ENCODE measurements at places on chromosomes 11 and 22. TPM values are rescaled to one million over a fixed set of nuclear protein-coding genes. Genes with fewer than 3 reads are reported as not detected.

DNA sequence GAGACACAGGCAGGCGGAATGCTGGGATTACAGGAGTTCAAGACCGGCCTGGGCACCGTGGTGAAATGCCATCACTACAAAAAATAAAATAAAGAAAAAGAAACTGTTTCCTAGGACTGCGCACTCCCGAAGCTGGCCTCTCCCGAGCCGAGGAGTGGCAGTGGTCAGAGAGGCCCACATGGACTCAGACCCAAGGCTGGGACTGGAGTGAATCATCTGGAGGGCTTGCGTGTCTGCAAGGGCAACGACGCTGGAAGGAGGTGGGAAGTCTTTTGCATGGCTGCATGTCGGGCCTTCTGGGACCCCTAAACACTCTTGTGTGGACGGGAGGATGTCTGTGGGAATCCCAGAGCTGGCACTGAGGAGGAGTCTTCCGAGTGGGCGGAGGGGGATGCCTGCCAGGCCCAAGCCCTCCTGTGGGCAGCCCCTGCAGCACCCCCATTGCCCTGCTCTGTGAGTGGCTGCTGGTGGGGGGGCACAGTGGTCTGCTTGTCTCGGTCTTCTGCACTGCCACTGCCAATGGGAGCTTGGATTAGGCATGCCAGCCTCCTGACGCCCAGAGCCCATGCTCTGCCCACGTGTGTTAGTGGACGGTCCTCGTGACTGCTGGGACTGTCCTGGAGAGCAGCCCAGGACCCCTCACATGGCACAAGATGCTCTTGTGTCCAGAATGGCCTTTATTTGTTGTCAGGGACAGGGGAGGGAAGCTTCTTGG is 1.8 kb upstream of the AP2A2 start:
- no peak for DNase-seq

DNA sequence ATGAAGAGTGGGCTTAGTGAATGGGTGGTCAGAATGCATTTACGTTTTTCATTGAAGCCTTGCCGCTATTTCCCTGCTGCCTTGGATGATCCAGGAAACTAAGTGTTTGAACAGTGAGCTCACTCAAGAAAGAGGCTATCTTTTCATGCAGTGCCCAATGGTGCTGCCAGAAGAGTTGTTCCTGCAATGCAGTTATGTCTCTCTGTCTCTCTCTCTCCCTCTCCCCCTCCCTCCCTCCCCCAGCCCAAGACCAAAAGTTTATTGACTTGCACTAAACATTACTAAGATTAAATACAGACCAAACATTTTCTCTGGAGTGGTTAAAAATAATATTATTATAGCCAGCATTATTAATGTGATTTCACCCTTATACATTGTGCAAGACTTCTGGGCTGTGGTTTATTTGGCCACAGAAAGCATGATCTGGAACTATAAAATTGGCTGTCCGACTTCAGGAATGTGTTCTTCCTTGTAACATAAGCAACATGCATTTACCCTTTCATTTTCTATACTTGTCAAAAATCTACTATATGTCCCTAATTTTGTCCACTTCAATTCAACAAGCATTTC is 6.6 kb upstream of the FUT4 start:
- DNase-seq, result no peak

The CRYBB3 gene
- 0.54 TPM for total RNA-seq

DNA sequence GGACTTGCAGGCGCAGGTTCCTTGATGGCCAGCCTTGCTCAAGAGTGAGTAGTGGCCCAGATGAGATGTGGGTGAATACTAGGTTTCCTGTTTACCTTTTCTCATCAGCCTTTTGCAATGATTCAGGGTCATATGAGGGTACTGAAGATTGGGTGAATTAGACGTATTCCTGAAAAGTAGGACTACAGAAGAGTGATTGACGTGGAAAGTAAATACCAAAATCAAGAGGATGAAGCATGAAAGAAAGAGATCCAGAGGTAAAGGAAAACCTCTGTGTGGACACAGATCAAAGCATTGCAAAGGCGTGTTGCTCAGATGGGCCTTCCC is 59.9 kb downstream of the CYB5R2 start:
- DNase-seq, result no peak

GRCh38 chr11:66336234-66337102 is at the start of gene RIN1:
Gene RIN1 (minus strand): TSS chr11:66336434. CDS start chr11:66336402, 32 bp downstream.
- no peak for DNase-seq
